ENCODE measurements at places on chromosomes 1 and 21.

GRCh38 chr1:14303011-14303410 lies 295.5 kb upstream of the KAZN start:
- peak; percentile 19 for DNase-seq

DNA sequence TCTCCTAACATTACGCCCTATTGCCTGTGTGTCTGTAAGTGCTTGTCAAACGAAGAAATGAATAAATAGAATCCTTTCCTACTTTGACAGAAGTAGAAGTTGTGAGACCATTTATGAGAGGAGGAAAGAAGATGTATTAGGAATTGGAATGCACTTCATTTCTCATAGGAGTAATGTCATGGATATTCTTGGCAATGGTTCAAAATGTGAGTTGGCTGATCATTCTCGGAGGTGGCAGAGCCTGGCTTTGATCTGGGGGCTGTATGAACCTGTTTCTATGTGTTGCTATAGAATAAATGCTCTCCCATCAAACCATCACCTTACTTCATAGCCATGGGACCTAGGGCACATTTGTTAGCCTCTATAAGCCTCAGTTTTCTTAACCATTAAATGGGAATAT lies 10.1 kb upstream of the SERBP1 start:
- no peak for DNase-seq

GRCh38 chr1:169610108-169610507 lies 19.8 kb downstream of the SELP start:
- peak; percentile 35 for DNase-seq

GRCh38 chr1:172380441-172381244 lies 39.8 kb upstream of the C1orf105 start:
- DNase-seq: no peak

- no peak for DNase-seq
Observed at GRCh38 chr1:54229281-54229891, 29.4 kb downstream of the MRPL37 start.

GRCh38 chr1:161008869-161009510 lies 12.0 kb downstream of the F11R start:
- no peak for DNase-seq

DNA sequence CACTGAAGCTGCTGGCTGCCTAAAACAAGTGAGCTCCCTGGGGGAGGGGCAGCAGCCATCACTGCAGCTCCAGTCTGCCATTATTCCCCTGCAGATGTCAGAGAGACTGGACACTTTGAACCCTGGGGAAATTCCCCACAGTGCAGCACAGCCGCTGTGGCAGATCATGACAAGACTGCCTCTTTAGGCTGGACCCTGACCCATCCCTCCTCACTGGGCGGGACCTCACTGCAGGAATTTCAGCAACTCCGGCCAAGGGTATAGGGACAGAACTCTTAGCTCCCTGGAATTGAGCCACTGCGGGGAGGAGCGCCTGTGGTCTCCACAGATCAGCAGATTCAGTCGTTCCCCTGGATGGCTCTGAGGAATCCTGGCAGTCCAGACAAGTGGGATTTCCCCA lies 964.6 kb downstream of the BRINP3 start:
- DNase-seq: no peak

GRCh38 chr1:235873045-235873444 lies 6.3 kb upstream of the LYST start:
- no peak for DNase-seq

DNA sequence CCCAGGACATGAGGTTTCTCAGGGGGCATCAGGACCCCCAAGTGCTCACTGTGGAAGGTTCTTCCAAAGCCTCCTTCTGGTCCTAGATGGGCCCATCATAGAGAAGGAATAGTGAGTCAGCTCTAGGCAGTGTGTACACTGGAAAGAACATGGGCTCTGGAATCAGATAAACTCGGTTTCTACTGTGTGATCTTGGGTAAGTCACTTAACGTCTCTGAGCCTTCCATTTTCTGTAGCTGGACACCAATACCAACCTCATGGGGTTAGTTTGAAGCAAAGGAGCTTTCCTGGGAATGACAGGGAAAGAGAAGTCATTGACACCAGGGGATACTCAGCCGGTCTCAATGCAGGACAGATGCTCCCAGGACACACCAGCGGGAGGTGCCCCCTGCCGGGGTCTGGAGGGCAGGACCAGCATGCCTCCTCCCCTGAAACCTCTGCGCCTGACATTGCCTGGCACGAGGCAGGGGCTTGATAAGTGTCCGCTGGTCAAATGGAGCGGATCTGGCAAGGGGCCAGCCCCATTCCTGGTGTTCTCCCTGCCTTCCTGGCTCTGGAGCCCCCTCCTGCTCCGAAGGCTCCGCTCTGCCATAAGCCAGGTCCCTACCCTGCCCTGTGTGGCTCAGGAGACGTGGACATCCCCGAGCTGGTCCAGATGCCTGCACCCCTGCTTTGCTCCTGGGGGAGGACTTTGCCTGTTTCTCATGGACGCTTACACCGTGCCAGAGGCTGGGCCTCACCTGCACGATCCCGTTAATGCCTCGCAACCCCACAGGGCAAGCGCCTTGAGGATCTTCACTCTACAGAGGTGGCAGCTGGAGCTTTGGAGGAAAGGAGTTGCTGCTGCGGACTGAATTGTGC lies 52.8 kb downstream of the EDN2 start:
- DNase-seq: no peak

- DNase-seq: no peak
Observed at GRCh38 chr1:24235921-24236788, 49.1 kb upstream of the IFNLR1 start.

DNA sequence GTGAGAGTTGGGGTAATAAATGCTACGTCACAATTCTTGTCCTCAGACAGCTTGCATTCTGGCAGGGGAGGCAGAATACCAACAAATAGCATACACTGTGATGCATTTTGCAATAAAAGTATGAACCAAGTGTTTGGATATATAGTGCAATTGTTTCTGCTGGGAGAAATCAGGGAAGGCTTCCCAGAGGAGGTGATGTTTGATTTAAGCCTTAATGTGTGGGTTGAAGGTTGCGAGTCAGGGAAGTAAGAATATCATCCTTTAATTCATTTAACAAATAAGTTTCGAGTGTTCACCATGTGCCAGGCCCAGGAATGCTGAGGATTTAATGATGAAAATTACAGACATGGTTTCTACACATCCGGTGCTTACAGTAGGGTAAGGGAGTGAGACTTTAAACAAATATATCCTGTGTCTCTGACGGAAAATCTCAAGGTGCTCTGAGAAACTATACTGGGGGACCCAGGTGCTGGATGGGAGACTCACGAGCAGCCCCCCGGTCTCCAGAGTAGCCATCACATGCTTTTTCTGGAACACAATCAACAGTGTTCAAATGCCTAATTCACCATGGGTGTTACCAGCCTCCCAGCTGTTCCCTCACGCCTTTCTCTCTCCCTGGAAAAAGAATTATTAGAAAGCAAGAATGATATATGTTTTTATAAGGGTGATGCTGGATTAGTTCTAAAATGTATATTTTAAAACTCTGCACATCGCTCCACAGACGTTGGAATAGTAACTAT lies 31.7 kb downstream of the RASSF5 start:
- no peak for DNase-seq

GRCh38 chr1:227042292-227042691 lies 102.2 kb downstream of the COQ8A start:
- DNase-seq: no peak

DNA sequence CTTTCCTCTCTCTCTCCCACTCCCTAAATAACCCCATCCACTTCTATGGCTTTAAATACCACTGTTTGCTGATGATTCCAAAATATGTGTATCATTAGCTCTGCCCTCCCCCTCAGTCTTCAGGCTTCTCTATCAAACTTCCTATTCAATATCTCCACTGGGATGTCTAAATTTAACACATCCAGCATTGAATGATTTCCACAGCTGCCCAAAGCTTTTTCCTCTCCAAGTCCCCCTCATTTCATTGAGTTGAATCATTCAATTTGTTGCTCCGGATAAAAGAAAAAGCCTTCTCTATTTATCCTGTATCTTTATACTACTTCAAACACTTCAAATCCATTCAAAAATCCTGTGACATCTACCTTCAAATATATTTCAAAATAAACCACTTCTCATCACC lies 225.0 kb downstream of the SEC16B start:
- DNase-seq: no peak

DNA sequence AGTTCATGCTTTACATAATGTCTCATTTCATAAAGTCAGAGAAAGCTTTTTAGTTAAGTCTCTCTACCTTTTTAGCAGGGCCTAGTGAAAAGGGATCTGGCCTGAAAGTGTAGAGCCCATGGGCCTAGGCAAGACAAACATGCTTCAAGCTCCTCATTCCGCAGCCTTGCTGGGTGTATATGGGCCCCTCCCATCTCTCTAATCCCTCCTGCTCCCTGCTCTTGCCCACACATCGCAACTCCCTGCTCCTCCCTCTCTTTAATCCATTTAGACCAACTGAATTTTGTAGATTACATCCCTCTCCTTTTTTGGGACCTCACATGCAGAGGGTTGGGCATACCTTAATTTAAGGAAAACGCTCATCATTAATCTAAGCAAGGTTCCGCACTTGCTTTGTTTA lies 42.3 kb upstream of the CCDC190 start:
- DNase-seq: no peak

DNA sequence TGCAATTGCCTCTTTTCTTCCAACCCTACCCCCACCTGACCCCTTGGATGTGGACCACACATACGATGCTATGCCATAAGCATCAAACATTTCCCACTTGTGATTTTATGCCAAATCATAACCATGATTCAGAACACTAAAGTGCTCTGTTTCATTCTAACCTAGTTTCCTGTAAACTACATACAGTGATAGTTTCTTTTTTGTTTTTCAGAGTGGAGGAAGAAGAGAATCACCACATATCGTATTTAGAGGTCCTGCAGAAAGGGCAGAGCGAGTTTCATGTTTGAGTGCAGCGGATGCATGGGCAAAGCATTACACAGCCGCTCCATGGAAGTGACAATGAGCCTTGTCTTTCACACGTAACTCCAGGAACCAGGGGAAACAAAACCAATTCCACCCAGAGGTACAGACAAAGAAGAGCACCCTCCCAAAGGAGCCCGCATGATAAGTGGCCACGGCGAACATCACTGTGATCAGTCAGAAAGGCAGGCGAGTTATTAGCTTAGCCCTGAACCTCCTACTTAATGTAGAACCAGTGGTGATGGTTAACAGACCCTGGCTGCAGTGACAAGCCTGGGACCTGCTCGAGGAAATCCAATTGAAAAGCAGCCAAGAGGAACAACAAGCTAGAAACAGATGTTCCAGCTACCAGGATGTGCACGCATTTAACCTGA lies 64.0 kb upstream of the ZNF281 start:
- no peak for DNase-seq

DNA sequence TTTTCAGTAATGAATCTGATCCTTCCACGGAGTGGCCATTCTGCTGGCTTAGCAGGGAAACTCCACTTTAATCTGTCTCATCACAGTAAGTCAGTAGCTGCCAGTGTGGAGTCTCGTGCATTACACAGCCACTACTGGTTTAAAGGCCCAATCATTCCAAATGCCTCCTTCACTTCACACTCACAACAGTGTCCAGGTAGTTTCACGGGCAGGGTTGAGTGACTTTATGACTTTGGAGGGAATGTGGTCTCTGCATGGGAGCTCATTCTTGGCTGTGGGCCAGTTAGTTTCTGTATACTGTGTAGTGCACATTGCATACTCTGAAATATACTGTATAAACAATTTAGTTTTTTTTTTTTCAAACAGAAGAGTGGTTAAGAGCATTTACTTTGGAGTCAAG lies 34.6 kb upstream of the C1orf87 start:
- no peak for DNase-seq

GRCh38 chr1:192491804-192492554 lies 83.6 kb upstream of the RGS1 start:
- no peak for DNase-seq

- no peak for DNase-seq
Observed at GRCh38 chr1:8823295-8823664, 5.8 kb upstream of the RERE start.

GRCh38 chr1:207827488-207827830 lies 75.6 kb downstream of the CD46 start:
- no peak for DNase-seq

- DNase-seq: no peak
Observed at GRCh38 chr1:179178950-179179349, 50.5 kb downstream of the ABL2 start.

GRCh38 chr1:208089761-208090370 lies 154.3 kb downstream of the PLXNA2 start:
- no peak for DNase-seq

DNA sequence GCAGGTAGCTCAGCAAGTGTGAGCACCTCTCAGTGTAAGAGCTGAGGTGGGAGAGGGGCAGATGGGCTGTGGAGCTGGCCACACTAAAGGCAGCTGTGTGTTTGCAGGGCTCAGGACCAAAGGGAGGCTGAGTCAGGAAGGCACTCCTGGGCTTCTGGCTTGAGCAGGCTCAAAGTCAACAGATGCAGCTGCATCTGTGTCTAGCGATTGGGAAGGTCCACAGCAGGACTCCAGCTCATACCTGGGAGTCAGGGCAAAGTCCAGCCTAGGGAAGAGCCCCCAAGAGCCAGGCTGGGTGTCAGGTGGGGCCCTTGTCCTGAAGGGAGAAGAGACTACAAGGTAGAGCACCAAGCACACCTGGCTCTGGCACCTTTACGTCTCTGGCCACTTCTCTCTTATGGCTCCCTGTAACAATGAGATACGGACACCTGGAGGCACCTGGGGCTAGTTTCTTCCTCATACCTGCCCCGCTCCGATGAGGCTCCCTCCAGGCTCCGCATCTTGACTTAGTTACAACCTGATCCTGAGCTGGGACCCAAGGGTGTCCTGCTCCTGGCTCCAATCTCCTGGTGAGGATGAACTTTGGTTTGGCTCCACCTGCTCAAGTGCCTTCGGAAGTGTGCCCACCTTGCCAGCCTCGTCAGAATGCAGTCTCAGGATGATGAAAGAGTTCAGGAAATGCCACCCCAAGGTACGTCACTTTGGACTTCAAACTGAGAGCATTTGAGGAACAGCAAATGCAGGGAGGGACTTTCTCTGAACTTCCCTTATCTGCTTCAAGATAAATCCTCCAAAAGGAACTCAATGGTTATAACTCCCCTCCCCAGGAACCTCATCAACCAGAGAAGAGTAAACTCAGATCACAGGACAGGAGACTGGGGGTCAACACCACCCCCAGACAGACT lies 21.5 kb upstream of the SLC2A1 start:
- DNase-seq: peak; percentile 76

DNA sequence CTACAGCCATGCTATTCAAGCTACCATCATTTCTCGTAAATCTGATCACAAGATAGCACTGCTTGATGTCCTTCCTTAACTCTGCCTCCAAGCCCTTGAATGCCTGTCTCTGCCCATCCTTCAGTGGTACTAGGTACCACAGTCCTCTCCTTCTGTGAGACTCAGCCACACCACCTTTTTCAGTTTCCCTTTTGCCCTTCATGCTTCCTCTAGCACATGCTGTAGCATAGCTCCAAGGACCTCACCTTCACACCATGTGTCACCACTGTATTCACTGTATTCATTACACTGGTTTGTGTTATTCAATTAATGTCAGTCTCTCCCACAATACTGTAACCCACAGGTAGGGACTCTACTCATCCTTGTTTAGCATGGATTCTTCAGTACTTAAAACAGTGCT lies 8.0 kb upstream of the TP53BP2 start:
- no peak for DNase-seq

- no peak for DNase-seq
Observed at GRCh38 chr1:89040315-89040626, 17.6 kb upstream of the GBP3 start.
